ENCODE measurements at places on chromosomes 4 and X.

GRCh38 chr4:146232131-146232722, 17.9 kb downstream of the REELD1 start:
- no peak for DNase-seq

DNA sequence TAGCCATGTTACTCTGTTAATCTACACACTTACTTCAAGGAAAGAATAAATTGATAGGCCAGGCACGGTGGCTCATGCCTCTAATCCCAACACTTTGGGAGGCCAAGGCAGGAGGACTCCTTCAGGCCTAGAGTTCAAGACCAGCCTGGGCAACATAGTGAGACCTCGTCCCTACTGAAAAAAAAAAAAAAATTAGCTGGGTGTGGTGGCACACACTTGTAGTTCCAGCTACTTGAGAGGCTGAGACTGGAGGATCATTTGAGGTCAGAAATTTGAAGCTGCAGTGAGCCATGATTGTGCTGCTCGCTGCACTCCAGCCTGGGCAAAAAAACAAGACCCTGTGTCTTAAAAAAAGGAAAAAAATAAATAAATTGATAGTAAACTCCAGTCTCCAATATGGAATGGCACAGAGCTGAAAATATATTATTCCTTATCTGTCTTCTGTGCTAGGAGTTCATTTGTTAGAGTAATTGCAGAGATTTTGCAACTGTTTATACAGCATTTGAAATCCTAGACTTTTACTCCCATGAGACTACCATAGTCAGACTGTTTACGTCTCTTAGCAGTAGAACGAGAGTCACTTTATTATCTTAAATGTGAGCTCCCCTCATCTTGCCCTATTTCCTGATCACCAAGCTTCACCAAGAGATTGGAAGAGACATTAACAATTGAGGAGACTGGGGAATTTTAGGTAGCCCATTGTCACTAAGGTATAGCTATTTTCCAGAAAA, 18.8 kb upstream of the TMEM131L start:
- DNase-seq, result no peak

DNA sequence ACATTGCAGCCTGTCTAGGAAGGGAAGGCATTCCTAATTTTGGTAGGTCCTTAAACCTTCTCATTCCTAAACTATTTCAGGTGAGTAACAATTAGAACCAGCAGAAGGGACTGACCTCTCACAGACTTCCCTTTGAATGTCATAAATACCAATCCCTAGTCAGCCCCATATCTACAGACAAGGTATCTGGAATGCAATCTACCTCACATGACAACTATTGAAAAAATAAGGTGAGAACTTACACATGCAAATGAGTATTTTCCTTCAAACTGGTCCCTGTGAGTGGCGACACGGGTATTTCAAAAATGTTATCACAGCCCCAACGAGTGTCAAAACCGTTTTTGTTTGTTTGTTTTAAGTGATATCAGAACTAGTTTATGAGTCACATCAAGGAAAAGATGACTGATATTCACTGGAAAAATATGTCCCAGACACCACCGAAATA, 102.4 kb upstream of the VCX2 start:
- no peak for DNase-seq

DNA sequence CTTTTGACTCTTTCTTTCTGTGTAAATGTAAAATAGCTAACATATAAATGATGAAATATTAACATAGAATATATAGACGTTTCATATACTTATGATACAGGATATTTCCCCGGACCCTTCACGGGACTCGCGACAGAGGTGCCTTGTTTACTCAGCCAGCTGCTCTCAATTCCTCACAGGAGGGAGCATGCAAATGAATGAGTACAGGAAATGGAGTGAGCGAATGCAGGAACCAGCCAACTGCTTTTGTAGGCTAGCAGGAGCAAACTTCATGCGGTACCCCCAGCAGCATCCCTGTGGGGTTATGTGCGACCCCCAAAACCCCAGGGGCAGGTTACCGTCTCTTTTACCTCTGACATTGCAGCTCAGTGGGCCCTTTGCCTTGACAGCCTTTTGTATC, 110.3 kb upstream of the PDHA2 start:
- DNase-seq, result no peak

- no peak for DNase-seq
These were observed 161.7 kb upstream of the MAMLD1 start for GRCh38 chrX:150201391-150201790.

DNA sequence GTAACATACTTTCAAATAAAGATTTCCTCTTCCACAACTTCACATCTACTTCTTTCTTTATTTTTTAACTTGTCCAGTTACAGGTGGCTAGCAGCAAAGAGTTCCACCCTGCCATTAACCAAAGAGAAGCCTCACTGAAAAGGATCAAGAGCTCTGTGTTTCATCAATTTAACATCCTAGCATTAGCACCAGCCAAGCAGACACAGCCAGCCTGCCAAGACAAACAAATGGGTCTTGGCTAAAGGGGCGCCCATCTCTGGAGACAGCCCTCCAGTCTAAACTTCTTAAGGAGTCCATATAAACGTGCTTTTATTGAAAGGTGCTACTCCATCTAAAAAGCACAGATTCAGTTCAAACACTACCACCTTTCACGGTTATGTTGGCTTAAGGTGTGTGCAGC, 105.3 kb downstream of the ADAMTS3 start:
- no peak for DNase-seq

GRCh38 chrX:139106069-139106468, 394.6 kb upstream of the FGF13 start:
- no peak for DNase-seq

DNA sequence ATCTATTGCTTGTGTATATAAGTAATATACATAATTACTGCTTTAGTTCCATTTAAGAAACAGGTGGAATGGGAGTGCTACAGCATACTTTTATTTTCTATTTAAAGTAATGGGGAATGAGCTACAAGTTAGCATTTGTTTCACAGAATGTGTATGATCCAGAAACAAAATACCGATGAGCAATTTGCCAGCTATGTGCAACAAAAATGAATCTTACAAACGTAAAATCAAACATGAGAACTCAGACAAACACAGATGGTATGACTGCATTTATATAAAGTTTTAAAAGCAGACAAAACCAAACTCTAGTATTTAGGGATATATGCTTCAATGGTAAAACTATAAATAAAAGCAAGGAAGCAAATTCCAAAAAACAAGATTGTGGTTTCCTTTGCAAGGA, 141.7 kb downstream of the PAPSS1 start:
- DNase-seq, result no peak

GRCh38 chr4:110742143-110742542, 119.3 kb upstream of the PITX2 start:
- DNase-seq, result no peak

DNA sequence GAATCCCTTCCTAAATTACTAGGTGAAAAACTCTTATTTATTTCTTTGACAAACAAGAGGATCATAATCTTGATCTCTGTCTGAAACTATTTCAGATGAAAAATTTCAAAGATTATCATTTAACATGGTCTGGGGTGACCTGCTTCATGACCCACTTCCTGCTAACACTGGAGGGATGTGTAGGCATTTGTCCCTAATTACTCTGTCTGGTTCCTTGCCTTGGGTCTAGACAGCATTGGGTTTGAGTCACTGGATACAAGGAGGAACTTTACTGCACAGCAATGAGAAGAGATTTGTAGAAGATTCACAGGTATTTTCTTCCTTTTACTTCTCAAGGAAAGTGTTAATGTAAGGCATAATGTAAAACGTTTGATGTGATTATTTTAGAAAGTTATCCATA, 67.9 kb downstream of the LEF1 start:
- DNase-seq, result no peak

DNA sequence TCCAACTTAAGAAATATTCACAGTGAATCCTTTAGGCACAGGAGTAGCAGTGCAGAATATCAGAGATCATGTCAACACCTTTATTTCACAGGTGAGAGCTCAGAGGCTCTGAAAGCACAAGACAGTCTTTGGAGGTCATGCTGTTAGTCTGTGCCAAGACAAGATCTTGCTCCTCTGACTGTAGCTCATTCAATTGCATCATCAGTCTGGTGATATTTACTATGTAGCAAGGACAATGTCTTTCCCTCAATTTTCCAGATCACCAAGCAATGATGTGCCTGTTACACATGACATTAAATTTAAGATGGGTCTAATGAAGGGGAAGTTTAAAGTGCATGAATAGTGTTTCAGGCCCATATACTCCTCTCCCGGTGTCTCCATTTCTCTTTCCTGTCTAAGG, 277.5 kb downstream of the IL15 start:
- DNase-seq, result no peak

- DNase-seq, result no peak
These were observed 8.3 kb upstream of the CCNI start for GRCh38 chr4:77084019-77084639.

DNA sequence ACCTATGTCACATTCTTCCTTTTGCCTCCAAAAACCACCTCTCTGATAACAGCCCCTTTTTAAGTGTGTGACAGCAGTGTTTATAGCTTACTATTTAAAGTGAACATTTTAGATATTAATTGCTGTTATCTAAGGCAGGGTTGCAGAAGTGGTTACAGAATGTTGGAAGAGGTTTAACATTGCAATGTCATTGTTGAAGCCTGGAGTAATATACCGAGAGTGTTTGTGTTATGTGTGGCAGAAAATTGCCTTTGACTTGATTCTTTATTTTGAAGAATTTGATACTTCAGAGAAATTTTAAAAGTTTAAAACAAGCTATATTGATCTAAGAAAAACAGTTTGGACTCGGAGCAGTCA, 37.1 kb downstream of the SMARCAD1 start:
- DNase-seq, result no peak

DNA sequence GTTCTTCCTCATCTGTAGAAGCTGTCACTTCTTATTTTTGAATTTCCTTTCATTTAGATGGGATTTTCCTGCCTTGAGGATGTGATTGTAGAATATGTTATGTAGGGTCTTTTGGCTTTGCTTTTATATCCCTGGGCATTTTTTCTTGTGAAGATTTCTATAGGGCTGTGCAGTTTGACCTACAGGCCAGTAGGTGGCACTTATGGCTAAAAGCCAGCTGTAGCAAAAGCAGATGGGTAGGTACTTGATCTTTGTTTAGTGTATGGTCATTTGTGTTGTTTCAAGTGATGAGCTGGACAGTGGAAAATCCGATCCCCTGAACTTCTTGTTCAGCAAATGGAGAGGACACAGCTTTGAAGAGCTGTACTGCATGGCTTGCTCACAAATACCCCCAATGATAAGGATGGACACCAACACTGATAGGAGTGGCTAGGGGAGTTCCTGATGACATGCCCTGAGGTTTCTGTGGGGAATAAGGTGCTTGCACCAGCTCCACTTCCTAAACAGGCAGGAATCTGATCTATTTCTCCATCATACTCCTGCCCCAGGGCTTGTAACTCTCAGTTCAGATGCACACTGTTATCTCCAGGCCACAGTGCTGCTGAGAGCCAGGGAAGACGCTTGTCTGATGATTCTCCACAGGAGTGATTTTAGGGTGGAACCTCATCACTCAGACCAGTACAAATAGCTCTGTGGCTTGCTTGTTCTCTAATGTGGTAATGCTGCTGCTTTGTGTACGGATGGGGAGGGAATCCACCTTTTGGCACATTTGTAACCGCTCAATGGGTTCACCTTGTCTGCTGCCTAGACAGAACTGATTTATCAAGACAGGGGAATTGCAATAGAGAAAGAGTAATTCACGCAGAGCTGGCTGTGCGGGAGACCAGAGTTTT, 417.1 kb upstream of the MAGEB16 start:
- no peak for DNase-seq

- peak; percentile 86 for DNase-seq
These were observed at the start of gene NXT2 for GRCh38 chrX:109536439-109537323. Gene NXT2 (plus strand): TSS chrX:109536844. CDS start chrX:109537007, 163 bp downstream.

DNA sequence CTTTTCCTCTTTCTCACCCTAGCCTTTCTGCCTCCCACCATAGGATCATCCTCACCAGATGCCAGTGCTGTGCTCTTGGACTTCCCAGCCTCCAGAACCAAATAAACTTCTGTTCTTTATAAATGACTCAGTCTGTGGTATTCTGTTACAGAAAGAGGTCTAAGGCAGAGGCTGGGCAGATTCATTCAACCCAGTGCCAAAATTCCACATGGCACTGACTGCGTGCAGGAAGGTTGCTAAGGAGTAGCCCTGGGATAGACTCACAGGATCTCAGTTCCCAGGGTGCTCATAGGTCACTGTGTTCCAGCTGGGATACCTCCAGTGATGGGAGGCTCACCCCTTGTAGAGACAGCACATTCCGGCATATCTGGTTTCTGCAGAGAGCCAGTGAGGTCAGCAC, 22.0 kb downstream of the SORCS2 start:
- no peak for DNase-seq

- DNase-seq, result peak; percentile 6
These were observed 694 bp downstream of the TBL1X start for GRCh38 chrX:9465380-9466123.

GRCh38 chrX:138519296-138519695, 192.2 kb downstream of the FGF13 start:
- DNase-seq, result no peak

DNA sequence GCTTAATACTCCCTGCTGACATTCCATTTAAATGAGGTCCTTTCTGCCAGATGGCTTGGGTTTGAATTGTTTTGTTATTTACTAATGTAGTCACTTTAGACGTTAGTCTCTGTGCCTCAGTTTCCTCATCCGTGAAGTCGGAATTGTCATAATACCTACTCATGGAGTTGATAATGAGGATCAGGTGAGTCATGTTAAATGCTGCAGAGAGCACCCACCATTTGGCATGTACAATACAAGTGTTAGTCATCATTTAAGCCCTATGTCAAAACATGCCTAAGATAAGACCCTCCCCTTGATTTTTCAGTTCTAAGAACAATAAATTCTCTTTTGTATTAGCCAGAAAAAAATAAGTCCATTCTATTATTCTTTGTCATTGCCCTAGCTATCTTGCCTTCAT, 534.8 kb upstream of the HTR2C start:
- DNase-seq, result no peak

- DNase-seq, result no peak
These were observed 112.2 kb downstream of the IDS start for GRCh38 chrX:149392921-149393320.

GRCh38 chrX:96919672-96920071, 36.0 kb downstream of the RPA4 start:
- no peak for DNase-seq

- no peak for DNase-seq
These were observed 2.1 kb downstream of the LEF1 start for GRCh38 chr4:108166441-108167315.

GRCh38 chr4:158805635-158806471, 37.0 kb downstream of the FNIP2 start:
- no peak for DNase-seq

DNA sequence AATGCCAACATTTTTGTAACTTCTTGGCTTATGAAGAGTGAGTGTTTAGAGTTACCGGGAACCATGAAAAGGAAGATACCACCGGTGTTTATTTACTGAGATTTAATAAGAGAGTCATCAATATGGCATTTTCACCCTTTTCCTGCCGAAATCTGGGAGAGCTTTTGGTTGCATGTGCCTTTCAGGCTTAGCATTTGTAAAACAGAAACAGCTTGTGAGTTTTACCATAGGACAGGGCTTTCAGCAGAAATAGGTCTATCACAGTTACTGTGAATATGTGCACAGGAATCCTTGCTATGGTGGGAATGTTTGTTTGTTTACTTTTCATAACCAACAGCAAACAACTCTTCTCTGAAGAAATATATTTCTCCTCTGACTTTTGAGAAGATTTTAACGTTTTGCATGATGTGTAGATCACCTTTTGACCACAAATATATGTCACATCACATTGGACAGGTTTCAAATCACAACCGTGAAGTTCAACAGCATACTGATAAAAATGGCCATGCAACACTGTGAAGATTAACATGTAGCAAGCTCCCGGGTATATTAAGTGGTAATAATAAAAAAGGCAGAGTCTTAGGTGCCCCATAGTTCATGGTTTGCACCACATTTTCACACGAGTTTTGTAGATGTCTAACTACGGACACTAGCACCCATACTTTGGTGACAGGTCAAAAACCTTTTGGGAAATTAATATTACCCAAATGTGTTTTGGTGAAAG, 21.3 kb downstream of the ARHGAP24 start:
- no peak for DNase-seq

Data from nucleus accumbens (tissue), 56 donors.